Amniotic stem cell (primary cell): ENCODE measurements at places on chromosomes 16 and 17.

DNA sequence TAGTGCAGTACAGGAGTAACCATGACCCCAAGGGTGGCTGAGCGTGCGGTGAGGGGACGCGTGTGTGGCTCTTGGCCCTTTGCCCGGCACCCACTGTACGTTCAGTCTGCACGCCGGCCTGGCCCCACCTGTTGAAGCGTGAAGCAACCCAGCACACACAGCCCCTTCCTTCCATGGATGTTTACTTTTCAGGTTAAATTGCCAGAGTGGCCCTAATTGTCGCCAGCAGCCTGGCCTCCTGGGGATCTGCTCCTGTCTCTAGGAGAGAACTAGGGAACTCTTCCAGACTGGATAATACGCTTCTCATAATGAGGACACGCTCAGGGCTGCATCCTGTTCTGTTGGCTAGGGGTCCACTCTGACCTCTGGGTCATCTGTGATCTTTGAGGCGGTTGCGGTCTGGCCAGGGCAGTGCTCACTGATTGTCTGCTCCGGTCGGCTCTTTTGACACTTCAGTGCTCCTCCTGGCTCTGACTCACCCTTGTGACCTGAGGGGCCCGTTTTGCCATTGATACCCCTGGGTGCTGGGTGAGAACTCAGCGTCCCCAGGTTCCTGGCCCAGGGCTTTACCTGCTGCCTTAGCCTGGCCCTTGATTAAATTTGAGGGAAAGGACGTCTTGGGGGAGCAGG lies 27.7 kb downstream of the TPSG1 start:
- DNase-seq: no peak

GRCh38 chr16:81641395-81642106 lies 137.5 kb upstream of the PLCG2 start:
- no peak for DNase-seq

DNA sequence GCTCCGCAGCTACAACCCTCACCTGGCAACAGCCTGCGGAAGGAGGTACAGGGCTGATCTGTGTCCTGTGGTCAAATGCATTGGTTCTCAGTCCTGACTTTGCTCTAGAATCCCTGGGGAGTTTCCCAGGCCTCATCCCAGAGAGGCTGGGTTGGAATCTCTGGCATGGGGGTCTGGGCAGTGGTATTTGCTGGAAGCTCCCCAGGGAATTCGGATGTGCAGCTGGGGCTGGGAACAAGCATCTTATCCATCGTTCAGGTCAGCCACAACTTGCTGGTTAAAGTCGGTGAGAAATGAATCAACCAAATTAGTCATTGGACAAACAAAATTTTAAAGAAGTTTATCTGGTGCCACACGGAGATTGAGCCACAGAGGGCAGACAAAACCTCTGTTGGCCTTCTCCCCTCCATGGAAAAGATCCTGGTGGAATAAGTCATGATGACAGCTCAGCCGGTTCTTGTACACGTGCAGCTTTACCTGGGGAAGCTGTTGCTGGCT lies 231.2 kb downstream of the FOXL1 start:
- DNase-seq: peak; percentile 66

GRCh38 chr17:50275279-50275678 lies 1.0 kb downstream of the TMEM92 start:
- no peak for DNase-seq

- no peak for DNase-seq
Observed at GRCh38 chr16:17289674-17290635, 180.8 kb downstream of the XYLT1 start.

DNA sequence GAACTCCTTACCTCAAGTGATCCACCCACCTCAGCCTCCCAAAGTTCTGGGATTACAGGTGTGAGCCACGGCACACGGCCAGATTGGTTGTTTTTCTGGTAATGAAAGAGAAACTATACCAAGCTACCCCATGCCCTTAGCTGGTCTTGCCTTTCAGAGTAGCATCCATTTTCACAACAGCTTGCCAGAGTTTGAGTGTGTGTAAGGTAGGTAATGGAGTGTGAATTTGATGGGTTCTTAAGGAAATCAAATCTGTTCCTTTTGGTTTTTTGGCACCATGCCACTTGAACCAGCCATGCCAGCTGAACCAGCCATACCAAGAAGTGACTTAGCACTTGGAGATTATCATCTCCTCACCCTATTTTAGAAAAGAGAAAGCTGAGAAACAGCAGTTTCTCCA lies 5.1 kb downstream of the CALCOCO2 start:
- no peak for DNase-seq

DNA sequence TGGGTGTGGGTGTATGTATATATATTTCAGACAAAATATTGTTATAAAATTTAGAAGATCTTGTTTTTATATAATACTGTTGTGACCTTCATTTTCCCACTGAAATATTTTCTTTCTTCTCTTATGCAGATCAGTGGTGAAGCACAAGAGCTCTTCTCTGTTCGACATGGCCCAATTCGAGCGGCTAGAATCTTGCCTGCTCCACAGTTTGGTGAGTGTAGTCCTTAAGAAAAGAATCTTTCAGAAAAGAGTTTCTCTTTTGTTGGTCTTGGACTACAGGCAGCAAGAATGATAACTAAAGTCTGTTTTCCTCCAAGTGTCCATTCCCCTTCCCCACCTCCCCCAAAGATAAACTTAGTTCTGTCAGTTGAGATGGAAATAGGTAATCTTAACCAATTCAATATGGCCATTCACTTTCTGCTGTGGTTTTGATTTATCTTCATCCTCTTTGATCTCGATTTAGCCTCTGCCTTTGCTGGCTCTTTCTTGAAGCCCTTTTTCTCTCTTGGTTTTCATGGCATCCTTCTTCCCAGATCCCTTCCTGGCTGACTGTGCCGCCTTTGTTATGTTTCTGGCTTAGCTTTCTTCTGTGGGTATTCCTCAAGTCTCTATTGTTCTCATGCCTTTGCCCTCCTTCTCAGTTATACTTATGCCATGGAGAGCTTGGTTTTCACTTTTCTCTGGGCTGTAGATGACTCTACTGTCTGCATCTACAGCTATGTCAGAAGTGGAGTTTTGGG lies 69.6 kb downstream of the BCAS3 start:
- DNase-seq: no peak

GRCh38 chr17:39563476-39563875 lies 44.2 kb downstream of the NEUROD2 start:
- no peak for DNase-seq

GRCh38 chr17:54933921-54934320 lies 33.3 kb downstream of the TOM1L1 start:
- DNase-seq: no peak

DNA sequence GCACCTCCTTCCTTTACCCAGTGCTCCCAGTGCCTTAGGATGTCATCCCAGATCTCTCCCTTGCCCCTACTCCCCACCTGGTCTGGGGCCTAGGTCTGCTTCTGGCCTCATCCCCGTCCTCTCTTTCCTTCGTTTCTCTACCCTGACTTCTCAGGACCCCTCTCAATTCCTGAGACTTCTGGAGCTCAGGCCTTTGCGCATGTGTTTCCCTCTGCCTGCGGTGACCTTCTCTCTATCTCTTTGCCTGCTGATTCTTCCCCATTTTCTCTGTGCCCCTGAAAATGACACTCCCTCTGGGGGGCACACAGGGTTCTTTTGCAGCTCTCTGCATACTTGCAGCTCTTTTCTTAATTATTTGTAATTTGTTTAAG lies 13.5 kb downstream of the ADORA2B start:
- no peak for DNase-seq

DNA sequence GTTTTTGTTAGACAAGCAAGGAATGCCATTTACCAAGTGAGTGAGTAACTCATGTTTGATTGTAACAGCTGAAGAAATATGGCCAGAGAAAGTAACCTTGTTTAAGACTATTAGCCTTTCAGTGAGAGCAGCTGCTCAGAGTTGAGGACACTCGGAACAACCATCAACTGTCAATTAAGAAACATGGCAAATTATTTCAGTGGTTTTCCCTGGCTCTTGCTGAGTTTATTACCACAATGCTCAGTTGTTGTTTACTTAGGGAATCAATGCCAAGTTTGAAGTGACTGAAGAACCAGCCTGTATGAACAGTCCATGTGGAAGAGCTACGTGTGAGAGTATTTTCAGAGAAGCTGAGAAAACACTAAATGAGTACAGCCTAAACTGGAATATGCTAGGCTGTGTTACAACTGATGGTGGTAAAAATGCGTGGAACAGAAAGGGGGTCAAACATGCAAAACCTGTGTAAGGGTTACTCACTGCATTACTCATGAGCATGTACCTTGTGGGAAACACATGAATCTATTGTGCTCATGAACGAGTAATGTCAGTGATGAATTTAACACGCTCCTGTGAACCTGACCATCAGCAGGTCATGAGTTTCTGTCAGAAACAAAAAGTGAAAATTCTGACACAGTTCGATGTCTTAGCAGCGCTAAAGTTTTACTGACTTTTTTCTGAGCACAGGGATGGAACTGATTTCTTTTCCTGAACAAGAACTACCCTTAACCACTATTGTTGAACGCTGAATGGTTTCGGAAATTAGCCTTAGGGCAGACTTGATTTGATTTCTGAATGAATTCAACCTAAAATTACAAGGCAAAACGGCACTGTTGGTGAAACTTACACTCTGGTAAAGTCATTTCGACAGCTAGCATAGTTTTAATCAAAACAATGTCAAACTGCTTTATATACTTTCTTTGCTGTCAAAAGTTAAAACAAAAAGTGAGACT lies 33.5 kb downstream of the GNA13 start:
- no peak for DNase-seq
